Left ventricle myocardium superior (tissue), 1 donor: ENCODE measurements at places on chromosomes 4 and X. TPM values are rescaled to one million over a fixed set of nuclear protein-coding genes. Genes with fewer than 3 reads are reported as not detected.

DNA sequence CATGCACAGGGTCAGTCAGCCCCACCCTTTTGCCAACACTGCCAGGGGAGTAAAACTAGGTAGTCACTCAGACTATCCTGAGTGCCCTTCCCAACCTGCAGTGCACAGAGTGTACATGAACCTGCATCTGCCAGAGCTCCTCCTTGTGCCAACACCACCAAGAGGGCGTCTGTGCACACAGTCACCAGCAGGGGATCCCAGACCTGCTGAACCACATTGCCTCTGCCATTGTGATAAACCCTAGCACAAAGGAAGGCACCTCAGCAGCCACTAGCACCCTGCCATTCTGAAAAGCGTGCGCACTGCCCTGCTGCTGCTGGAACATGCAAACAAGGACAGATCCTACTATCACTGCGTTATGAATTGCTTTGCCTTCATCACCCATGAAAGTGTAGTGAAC lies 247.8 kb upstream of the POU3F4 start:
- no peak for DNase-seq

DNA sequence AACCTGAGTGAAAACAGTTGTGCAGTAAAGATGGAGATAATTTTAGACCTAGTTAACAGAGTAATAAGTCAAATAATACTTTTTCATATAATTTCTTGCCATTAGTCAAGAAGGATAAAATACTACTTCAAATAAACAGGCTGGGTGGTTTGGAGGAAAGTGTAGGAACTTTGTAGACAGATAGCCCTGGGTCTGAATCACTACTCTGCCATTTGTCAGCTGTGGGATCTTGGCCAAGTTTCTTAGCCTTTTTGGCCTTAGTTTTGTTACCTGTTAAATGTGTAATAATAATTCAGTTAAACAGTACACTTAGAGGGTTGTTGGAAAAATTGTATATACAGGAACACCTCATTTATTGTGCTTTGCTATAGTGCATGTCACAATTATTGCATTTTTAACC lies 163.7 kb downstream of the NPNT start:
- DNase-seq = no peak

TRPC5OS gene
- not detected for total RNA-seq

DNA sequence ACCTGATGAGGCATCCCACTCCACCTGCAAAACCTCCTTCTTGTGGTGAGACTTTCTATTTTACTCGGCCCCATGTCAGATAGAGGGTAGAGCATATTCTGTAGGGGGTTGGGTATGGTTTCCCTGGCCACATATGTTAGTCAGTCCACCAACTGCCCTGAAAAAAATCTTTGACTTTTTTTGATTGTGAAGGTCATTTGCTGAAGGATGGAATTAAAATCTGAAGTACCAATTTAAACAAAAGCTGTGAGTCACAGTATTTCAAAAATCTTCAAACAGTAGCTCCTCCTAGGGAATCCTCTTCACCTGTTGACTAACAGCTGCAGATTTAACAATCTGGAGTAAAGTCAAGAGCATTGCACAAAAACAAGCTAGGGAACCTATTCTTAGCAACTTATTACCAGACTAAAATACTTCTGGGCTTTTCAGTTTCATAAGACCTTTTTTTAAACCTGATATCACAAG lies 8.0 kb upstream of the CCDC110 start:
- DNase-seq = no peak

DNA sequence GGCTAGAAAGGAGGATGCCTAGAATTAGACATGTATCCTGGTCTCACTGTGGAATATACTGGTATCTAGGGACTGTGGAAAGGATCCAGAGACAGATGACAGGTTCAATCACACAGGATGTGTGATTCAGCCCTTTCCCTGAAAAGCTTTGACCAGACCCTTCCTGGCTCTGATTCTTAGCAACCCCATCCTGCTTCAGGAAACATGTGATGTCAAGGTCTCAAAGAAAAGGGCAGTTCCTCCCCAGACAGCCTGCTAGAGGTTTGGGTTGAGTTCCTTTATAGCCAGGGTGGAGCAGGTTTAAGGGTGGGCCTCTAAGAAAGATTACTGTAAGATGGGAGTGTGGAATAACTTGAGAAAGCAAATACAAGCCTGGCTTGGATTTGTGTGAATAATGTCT lies 3.0 kb downstream of the BMP15 start:
- no peak for DNase-seq

DNA sequence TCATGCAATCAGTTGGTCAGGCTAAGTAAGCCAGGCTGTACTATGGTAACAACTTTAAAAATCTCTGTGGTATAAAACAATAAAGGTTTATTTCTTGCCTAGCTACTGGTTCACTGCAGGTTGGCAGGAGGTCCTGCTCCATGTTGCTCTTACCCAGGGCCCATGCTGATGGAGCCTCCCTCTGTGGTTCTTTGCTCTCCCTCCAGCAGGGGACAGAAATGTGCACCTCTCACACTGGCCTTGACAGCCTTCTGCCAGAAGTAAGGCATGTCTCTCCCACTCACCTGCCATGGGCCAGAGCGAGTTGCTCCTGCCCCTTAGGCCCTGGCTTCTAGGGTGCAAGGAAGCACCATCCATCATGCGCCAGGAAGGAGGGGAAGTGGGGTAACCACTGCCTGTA lies 31.1 kb downstream of the CLDN22 start:
- DNase-seq = no peak
